Omental fat pad (tissue), 4 donors: ENCODE measurements at places on chromosomes 16 and 17.

GRCh38 chr17:48637323-48638260, 11.4 kb upstream of the HOXB9 start:
- no peak for DNase-seq

DNA sequence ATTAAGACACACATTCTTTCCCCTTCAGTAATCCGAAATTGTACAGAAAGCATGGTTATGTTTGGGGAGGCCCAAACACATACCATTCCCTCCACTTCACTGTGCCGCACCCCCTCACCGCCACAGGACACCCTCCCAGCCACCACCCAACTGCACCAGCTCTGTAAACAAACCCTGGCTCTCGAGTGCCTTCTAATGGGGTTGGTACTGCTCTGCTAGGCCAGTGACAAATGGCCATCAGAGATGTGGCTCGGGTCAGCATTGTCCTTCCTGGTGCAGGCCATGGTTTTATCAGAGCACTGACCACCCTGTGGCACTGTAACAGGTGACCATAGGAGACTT, 24.0 kb upstream of the SREBF1 start:
- DNase-seq: no peak

DNA sequence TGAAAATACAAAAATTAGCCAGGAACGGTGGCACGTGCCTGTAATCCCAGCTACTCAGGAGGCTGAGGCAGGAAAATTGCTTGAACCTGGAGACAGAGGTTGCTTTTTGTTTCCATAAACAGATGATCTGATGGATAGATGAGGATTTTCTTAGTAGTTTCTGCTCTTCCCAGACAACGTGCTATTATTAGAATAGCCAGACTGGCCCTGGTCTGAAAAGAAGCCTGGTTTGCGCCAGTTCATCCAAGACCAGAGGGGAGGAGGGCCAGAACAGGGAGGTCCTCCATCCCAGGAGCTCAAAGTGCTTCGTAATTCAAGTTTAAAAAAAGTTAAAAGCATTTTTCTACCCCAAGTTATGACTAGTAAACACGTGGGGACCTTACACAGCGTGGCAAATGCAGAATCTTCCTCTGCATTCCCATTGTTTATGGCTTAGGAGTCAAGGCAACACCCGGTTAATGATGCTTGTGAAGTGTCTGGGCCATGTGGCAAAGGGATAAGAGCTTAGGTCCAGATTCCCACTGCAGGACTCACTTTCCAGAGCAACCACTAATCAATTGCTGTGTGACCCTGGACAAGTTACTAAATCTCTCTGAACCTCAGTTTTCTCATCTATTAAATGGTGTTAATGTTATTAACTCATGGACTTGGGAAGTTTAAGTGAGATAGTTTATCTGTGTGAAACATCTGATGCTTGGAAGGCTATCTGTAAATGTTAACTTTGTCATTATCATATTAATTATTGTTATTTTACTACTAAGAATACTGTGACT, 205.4 kb downstream of the CCDC182 start:
- no peak for DNase-seq

- no peak for DNase-seq
These were observed 78.2 kb upstream of the NOL11 start for GRCh38 chr17:67639555-67639954.

GRCh38 chr17:29825604-29826003, 104.4 kb downstream of the SSH2 start:
- no peak for DNase-seq

- no peak for DNase-seq
These were observed 246.6 kb upstream of the RPL38 start for GRCh38 chr17:73956595-73957465.

GRCh38 chr17:74742153-74742515, 5.1 kb downstream of the RAB37 start:
- no peak for DNase-seq

GRCh38 chr17:73101031-73101430, 8.5 kb upstream of the SLC39A11 start:
- DNase-seq: no peak

GRCh38 chr16:54006693-54007092, 279.9 kb downstream of the IRX3 start:
- DNase-seq: no peak

DNA sequence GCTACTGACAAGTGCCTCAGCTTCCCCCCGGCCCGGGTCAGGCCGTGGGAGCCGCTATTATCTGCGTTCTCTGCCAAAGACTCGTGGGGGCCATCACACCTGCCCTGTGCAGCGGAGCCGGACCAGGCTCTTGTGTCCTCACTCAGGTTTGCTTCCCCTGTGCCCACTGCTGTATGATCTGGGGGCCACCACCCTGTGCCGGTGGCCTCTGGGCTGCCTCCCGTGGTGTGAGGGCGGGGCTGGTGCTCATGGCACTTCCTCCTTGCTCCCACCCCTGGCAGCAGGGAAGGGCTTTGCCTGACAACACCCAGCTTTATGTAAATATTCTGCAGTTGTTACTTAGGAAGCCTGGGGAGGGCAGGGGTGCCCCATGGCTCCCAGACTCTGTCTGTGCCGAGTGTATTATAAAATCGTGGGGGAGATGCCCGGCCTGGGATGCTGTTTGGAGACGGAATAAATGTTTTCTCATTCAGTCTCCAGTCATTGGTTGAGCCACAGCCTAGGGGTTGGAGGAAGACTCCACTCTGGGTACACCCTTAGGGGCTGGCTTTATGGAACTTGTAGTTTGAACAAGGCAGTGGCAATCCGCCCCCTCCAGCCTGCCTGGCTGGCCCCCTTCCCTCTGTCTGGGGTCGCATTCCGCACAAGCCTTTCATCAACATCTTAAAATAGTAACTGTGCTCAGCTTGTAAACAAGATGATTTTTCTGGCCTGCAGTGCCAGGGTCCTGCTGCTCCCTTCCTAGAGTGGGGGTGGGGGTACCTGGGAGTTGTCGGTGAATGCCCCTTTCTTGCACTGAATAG, 4.1 kb downstream of the SYNGR2 start:
- no peak for DNase-seq

GRCh38 chr17:81388091-81388611, 7.1 kb upstream of the BAHCC1 start:
- DNase-seq: no peak

DNA sequence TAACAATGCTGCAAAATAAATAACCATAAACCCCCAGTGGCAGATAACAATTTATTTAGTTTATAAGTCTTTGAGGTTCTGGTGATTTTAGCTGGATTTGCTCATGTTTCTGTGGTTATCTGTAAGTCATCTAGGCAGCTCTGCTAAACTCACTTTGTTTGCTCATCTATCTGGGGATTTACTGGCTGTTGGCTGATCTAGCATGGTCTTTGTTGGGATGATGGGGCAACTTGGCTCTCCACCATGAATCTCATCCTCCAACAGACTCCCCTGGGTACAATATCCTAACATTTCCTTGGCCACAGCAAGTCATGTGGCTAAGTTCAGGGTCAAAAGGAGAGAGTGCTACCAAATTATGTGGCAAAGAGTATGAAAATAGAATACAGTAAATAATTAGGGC, 359.3 kb downstream of the CA10 start:
- DNase-seq: no peak

- DNase-seq: no peak
These were observed 2.9 kb downstream of the SLC16A3 start for GRCh38 chr17:82231562-82232321.

DNA sequence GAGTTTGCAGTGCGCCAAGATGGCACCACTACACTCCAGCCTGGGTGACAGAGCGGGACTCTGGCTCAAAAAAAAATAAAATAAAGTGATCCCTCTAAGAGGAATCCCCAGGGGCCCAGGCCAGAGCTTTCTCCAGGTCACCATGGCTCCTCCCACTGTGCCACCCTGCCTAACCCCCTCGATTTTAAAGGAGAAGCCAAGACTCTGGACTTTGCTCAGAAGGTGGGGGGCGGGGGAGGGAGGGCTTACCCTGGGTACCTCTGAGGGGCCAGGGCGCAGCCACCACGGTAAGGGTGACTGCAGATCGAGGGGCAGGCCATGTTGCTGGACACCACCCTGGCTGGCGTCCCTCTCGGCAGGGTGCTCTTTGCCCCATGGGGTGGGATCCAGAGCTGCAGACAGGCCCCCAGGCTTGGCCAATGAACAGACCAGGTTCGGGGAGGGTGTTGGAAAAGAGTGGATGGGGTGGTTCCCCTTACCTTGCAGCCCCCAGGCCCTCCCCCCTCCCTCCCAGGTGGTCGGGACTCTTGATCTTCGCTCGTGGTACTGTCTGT, 455 bp upstream of the GRB7 start:
- no peak for DNase-seq

- DNase-seq: no peak
These were observed 6.1 kb upstream of the PHF12 start for GRCh38 chr17:28957277-28957991.
